ENCODE measurements at places on chromosomes 16 and 17. TPM values are rescaled to one million over a fixed set of nuclear protein-coding genes. Genes with fewer than 3 reads are reported as not detected.

TSC2 gene
- 49.6 TPM for total RNA-seq

GRCh38 chr17:56593646-56594319, at the start of gene NOG:
NOG (plus strand) TSS chr17:56593699; CDS start chr17:56594224, 525 bp downstream.
- no peaks in the 10 kb centered on the region for H3K36me3 ChIP-seq
- peaks cover 30% of the 10 kb centered on the region for H3K4me1 ChIP-seq
- H3K27ac ChIP-seq = peak within 1 kb of the TSS; percentile 51

- H3K27me3 ChIP-seq = peaks cover 6% of the 10 kb centered on the region
- H3K36me3 ChIP-seq = no peaks in the 10 kb centered on the region
- H3K4me1 ChIP-seq = no peaks in the 10 kb centered on the region
- no peak overlapping the region for H3K4me3 ChIP-seq
These were observed 159.4 kb upstream of the HSBP1 start for GRCh38 chr16:83648347-83648746.

- no peaks in the 10 kb centered on the region for H3K4me1 ChIP-seq
- H3K27me3 ChIP-seq = peaks cover 9% of the 10 kb centered on the region
- no peak for DNase-seq
- H3K4me3 ChIP-seq = no peak overlapping the region
These were observed 8.0 kb upstream of the SLC6A2 start for GRCh38 chr16:55647798-55648197.

- no peak overlapping the region for H3K27ac ChIP-seq
These were observed 98.8 kb downstream of the NLK start for GRCh38 chr17:28141313-28141712.

GRCh38 chr17:49224198-49224996, 6.2 kb downstream of the PHOSPHO1 start:
- H3K27ac ChIP-seq = no peak overlapping the region
- peak overlapping the region; percentile 42 for H3K4me3 ChIP-seq
- H3K4me1 ChIP-seq = peaks cover 21% of the 10 kb centered on the region
- DNase-seq = peak; percentile 73
- peaks cover 18% of the 10 kb centered on the region for H3K27me3 ChIP-seq

C16orf96 gene
- 0.09 TPM for total RNA-seq

KRT20 gene
- not detected for total RNA-seq

DNA sequence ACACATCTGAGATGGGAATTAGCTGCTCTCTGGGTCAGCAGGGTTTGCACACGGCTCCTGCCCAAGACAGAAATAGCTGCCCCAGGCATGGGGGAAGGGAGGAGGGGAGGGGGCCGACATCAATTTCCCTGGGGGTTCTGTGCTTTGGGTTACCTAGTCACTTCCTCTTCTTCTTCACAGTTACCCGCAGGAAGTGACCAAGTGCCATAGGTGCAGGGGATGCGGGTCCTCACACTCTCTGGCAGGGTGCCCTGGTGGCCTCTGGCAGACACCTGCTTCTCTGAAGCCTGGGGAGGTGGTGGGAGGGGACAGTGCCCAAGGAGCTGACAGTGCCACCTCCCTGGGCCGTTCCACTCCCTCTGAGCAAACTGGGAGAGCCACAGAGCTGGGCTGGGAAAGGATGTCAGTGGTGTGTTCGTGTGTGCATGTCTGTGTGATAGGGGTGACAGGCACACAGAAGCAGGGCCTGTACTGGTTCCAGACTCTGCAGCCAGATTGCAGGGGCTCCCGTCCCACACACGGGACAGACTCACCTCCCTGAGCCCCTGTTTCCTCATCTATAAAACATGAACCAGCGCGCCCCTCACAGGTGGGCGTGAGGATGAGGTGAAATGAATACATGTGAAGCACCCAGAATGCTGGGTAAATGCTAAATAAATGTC, 18.2 kb downstream of the SCN4A start:
- peak overlapping the region; percentile 71 for H3K27ac ChIP-seq
- no peaks in the 10 kb centered on the region for H3K27me3 ChIP-seq
- H3K4me3 ChIP-seq = no peak overlapping the region
- H3K36me3 ChIP-seq = no peaks in the 10 kb centered on the region

- H3K27ac ChIP-seq = no peak overlapping the region
- no peaks in the 10 kb centered on the region for H3K36me3 ChIP-seq
- H3K27me3 ChIP-seq = no peaks in the 10 kb centered on the region
- no peak for DNase-seq
- no peak overlapping the region for H3K4me3 ChIP-seq
These were observed 5.6 kb downstream of the SLC38A8 start for GRCh38 chr16:84036982-84037425.

DNA sequence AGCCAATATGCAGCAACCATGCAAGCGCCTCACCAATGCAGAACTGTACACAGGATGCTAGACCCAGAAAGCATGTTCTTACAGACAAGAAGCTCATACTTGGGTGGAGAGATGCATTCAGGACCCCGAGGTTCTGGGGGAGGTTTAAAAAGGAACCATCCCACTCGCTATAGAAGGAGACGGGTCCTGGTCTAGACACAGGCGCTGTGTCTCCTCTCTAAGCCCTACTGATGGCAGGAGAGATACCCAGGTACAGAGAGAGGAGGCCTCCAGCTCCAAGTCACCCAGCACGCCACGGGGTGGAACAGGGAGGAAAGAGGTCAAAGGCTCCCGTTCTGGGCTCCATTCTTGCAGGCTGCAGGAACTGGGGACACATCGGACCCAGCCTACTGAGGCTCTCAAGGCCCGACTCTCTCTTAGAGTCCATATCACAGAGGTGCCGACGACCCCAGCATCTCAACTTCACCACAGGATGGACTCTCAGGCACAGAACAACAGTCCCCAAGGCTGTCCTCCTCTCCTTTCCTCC, 28.0 kb downstream of the SRCIN1 start:
- no peaks in the 10 kb centered on the region for H3K36me3 ChIP-seq
- DNase-seq = no peak
- H3K4me3 ChIP-seq = no peak overlapping the region
- peaks cover 3% of the 10 kb centered on the region for H3K4me1 ChIP-seq
- no peak overlapping the region for H3K27ac ChIP-seq

- H3K4me1 ChIP-seq = peaks cover 9% of the 10 kb centered on the region
- no peaks in the 10 kb centered on the region for H3K36me3 ChIP-seq
- H3K27ac ChIP-seq = no peak overlapping the region
- H3K27me3 ChIP-seq = peaks cover 49% of the 10 kb centered on the region
- peak; percentile 34 for DNase-seq
- H3K4me3 ChIP-seq = peak overlapping the region; percentile 71
These were observed 850 bp downstream of the PPM1E start for GRCh38 chr17:58756246-58757161.

SCN4A gene
- 0.21 TPM for total RNA-seq

DNA sequence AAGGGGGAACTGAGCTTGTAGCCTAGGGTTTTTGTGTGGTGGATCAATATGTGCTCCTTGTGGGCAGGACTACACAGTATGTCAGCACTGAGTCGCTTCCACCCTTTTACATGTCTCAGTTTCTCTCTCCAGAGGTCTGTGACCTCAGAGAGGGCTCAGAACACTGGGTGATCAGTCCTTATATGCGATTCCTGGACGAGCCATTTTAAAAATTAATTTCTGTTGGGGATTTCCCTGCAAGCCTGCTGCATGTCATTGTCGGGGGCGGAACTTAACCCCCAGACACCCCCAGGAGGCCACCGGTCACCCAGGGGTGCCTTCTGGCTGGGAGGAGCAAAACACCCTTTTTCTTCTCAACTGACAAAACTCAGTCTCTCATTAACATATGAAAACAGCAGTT, 14.1 kb downstream of the DHRS7B start:
- peaks cover 18% of the 10 kb centered on the region for H3K36me3 ChIP-seq
- no peak overlapping the region for H3K4me3 ChIP-seq
- no peaks in the 10 kb centered on the region for H3K27me3 ChIP-seq
- no peaks in the 10 kb centered on the region for H3K4me1 ChIP-seq

ASIC2 gene
- total RNA-seq = not detected

GRCh38 chr17:35023538-35023937, 40.0 kb downstream of the RFFL start:
- H3K4me3 ChIP-seq = no peak overlapping the region
- H3K27me3 ChIP-seq = no peaks in the 10 kb centered on the region
- no peak for DNase-seq
- peaks cover 48% of the 10 kb centered on the region for H3K4me1 ChIP-seq

DNA sequence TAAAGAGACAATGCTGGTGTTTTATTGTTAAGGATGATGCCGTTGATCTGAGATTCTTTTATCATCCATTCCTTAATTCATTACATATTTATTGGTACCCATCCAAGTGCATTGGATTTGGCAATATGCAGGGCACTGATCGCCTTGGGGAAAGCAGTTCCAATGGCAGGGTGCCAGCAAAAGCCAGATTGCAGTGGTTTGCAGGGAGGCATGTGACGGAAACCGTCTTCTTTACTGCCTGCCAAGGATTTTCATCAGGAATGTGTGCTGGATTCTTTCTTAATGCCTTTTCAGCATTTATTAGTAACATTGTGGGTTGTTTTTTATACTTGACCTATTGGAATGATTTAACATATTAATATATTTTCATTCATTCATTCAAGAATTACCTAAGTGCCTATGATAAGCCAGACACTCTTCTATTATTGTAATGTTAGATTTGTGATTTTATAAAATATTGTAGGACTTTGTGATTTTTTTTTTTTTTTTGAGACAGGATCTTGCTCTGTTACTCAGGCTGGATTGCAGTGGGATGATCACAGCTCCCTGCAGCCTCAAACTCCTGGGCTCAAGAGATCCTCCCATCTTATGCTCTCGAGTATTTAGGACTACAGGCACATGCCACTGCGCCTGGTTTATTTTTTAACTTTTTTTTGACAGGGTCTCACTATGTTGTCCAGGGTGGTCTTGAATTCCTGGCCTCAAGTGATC, 93.4 kb upstream of the TNRC6A start:
- H3K4me1 ChIP-seq = no peaks in the 10 kb centered on the region
- peaks cover 12% of the 10 kb centered on the region for H3K27me3 ChIP-seq
- no peak overlapping the region for H3K4me3 ChIP-seq
- no peak overlapping the region for H3K27ac ChIP-seq
- no peak for DNase-seq

GRCh38 chr17:48051706-48052486, 3.7 kb downstream of the NFE2L1 start:
- no peaks in the 10 kb centered on the region for H3K27me3 ChIP-seq
- H3K4me1 ChIP-seq = peaks cover 62% of the 10 kb centered on the region
- peak overlapping the region; percentile 22 for H3K4me3 ChIP-seq
- no peak for DNase-seq
- peaks cover 61% of the 10 kb centered on the region for H3K36me3 ChIP-seq

HSD17B2 gene
- total RNA-seq = not detected

GRCh38 chr17:27959382-27959709, 66.2 kb upstream of the LYRM9 start:
- no peaks in the 10 kb centered on the region for H3K4me1 ChIP-seq
- no peaks in the 10 kb centered on the region for H3K36me3 ChIP-seq
- H3K27ac ChIP-seq = no peak overlapping the region

USH1G gene
- total RNA-seq = not detected

DNA sequence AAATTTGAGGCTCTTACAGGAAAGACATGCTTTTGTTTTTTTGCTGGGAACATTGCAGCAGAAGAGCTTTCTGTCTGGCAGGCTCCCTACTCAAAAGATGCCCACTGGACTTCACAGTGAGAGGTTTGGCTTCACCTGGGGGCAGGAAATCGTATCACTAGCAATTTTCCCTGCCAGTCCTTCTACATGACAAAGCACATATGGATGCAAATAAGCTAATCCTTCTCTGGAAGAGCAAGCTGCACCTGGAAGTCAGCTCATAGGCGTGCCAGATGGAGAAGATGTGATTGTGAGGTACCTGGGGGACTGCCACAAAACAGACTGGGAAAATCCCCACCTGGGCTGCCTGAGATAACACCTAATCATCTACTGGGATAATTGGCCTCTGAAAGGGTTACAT, 195.0 kb upstream of the CPHXL start:
- no peak for DNase-seq
- H3K4me3 ChIP-seq = no peak overlapping the region
- no peak overlapping the region for H3K27ac ChIP-seq
- peaks cover 2% of the 10 kb centered on the region for H3K27me3 ChIP-seq

DNA sequence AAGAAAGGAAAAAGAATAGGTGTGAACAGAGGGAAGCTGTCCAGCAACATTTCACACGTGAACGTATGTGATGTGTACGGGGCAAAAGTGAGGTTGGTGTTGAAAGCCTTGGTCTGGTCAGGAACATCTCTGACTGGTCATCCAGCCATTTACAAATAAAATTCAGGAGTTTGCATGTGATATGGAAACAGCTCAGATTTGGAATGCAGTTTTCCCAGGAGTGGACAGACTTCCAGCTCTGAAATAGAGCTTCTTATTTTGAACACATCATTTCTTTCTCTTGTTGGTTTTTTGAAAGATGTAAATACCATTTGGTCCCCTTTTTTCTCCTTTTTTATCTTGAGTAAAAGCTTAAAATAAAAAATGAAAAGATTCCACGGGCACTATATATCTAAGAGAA, 566.2 kb upstream of the ZFHX3 start:
- H3K27ac ChIP-seq = no peak overlapping the region
- no peaks in the 10 kb centered on the region for H3K4me1 ChIP-seq
- H3K4me3 ChIP-seq = no peak overlapping the region
- peaks cover 11% of the 10 kb centered on the region for H3K27me3 ChIP-seq
- H3K36me3 ChIP-seq = no peaks in the 10 kb centered on the region

KRT32 gene
- not detected for total RNA-seq

DNA sequence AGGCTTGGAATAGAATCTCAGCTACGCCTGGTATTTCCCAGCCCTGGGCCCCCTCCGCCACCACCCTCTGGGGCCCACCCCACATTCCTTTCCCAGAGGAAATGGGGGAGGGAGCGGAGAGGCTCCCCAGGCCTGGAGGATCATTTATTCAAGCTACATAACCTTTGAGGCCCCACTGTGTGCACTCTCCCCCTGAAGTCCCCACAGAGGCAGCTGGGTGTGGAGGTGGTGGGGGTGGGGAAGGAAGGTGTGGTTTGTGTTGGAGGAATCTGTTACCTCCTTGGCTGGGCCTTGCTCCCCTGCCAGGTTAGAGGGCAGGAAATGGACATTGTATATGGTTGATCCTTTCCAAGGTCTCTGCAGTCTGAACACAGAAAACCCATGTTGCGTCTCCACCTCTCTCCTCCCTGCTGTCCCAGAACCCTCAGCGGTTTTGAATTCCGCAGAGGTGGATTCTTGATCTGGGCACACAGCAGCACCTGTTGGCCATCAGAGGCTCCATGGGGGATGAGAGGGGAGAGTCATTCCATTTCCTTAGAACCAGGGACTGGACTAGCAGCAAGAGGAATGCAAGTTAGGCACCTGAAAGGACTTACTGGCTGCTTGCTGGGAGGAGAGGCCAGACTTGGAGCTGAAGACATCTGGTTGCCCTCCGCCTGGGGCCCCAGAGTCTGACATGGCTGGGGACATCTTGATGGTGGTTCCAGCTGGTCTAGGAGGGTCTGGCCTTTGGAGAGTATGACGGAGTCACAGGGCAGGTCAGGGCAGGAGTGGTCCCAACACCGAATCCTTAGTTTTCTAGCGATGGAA, 23.0 kb downstream of the ARHGAP23 start:
- peaks cover 16% of the 10 kb centered on the region for H3K4me1 ChIP-seq
- H3K27me3 ChIP-seq = peaks cover 24% of the 10 kb centered on the region
- DNase-seq = no peak
- peaks cover 3% of the 10 kb centered on the region for H3K36me3 ChIP-seq

GRCh38 chr16:20903899-20904506, 3.4 kb downstream of the LYRM1 start:
- peaks cover 32% of the 10 kb centered on the region for H3K36me3 ChIP-seq
- H3K27ac ChIP-seq = peak overlapping the region; percentile 28
- H3K4me1 ChIP-seq = peaks cover 47% of the 10 kb centered on the region
- no peaks in the 10 kb centered on the region for H3K27me3 ChIP-seq
- H3K4me3 ChIP-seq = peak overlapping the region; percentile 34
